ENCODE measurements at places on chromosomes 1 and 21.

GRCh38 chr1:111517469-111518225 lies 14.2 kb upstream of the ADORA3 start:
- no peak for DNase-seq

- DNase-seq = no peak
Measured at GRCh38 chr1:202616355-202616915, 93.8 kb downstream of the SYT2 start.

DNA sequence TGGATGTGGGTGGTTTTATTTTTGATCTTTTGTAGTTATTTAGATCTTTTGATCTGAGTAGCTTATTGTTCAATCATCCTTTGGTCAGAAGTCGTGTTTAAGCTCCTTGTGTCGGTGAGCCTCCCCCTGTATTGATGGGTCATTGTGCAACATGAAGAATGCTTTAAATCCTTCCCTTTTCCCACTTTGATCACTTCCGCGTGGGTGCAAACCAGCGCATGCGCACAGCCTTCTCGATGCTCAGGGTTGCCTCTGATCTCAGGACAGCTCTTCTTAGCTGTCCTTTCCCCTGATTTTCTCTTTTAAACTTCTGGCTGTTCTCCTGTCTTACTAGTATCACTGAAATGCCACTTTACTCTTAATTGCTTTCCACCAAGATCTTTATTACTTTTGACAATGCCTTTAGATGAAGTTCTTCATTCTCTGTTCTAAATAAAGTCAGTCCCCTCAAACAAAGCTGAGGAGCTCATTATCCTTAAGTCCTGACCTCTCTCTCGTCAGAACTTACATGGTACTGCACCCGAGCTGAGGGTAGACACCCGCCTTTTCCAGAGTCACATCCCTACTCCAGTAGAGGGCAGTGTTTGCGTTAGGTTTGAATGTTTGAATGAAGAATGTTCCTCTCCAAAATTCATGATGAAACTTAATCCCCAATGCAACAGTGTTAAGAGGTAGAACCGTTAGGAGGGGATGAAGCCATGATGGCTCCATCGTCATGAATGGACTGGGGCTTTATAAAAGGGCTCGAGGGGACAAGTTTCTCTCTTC lies 547.9 kb upstream of the TMPRSS15 start:
- peak; percentile 72 for DNase-seq

DNA sequence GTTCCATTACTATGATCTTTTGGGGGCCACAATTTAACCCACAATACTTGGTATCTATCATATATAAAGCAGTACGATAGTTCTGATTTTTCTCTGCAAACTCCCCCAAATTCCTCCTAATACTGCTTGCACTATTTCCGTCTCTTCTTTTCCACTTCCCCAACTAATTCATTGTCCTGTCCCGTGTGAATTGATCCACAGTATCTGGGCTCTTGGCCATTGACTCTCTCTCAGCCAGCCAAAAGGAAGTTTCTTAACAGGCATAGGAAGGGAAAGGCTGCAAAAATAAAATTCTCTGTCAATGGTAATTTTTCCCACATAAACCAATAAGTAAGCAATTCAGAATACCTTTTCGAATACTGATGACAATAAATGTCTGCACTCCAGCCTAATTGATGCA lies 91.7 kb upstream of the DSCAM start:
- no peak for DNase-seq

DNA sequence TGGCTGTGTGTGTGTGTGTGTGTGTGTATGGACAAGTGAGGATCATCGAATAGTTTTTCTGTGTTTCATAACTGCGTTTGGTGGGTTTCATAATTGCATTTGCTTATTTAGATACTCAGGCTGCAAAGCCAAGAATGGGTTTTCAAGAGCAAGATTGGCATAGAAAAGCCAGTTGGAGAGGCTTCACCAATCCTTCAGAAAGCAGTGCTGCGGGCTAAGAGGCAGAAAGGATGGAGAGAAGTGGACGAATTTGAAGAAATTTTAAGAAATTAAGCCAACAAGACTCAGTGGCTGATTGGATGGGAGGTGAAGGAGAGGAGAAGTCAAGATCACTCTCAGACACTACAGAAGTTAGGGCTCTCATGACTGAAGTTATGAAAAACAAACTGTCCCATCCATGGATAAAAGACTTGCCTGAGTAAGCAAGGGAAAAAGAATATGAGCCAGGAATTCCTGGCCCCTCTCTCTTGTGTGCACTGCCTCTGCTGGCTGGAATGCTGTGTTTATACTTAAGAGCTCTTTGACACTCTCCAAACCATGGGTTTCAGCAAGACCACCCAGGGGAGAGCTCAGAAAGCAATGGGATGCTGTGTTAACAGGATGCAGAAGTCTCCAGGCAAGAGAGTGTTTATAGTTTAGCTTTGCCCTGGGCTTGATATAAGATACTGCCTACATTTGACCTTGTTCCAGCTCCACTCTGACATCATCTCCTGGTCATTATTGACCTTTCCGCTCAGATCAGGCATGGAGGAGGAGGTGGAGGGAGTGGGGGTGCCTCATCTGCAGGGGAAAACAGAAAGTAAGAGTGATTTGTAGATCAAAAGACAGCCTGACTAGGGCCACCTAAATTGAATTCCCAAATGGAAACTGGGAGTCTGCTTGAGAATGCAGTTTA lies 232.0 kb upstream of the PLXNA2 start:
- no peak for DNase-seq

- DNase-seq = no peak
Measured at GRCh38 chr1:152481869-152482664, 28.5 kb upstream of the LCE5A start.

GRCh38 chr1:234658138-234658537 lies 48.2 kb upstream of the IRF2BP2 start:
- DNase-seq = no peak

- DNase-seq = no peak
Measured at GRCh38 chr1:108646648-108647269, 14.1 kb downstream of the HENMT1 start.

- no peak for DNase-seq
Measured at GRCh38 chr1:39385067-39385988, 106.1 kb upstream of the BMP8A start.

DNA sequence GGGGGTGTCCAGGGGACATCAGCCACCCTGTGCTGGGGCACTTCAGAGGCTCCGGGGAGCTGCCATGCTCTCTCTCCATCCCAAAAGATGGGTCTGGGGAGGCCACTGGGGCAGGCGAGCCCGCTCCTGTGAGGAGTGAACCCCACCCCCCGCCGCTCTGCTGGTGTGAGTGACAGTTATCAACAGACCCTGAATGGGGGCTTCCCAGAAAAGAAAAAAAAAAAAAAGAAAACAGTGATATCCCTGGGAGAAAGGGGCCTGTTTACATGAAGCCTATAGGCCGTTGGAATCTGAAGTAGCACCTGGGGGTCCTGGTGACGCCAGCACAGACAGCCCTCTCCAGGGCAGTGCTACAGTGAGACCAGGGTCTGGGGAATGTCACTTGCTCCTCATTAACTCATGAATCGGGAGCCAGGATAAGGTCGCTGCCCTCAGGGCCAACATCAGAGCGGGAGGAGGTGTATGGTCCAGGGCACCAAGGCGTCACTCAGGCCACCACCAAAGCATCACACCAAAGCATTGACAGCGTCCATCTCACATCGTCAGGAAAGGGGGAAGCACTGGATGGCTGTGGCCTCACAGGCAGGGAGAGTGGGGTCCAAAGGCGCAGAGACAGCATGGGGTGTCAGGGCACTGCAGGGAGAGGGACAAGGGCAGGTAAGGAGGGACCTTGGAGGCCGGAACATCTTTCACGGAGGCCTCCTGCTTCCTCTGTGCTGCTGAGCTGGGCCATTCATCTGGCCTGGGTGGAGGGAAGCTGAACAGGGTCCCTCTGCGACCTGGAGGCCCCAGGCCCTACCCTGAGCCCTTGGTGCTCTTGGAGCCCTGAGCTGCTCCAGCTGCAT lies 8.4 kb upstream of the NPHP4 start:
- DNase-seq = no peak

DNA sequence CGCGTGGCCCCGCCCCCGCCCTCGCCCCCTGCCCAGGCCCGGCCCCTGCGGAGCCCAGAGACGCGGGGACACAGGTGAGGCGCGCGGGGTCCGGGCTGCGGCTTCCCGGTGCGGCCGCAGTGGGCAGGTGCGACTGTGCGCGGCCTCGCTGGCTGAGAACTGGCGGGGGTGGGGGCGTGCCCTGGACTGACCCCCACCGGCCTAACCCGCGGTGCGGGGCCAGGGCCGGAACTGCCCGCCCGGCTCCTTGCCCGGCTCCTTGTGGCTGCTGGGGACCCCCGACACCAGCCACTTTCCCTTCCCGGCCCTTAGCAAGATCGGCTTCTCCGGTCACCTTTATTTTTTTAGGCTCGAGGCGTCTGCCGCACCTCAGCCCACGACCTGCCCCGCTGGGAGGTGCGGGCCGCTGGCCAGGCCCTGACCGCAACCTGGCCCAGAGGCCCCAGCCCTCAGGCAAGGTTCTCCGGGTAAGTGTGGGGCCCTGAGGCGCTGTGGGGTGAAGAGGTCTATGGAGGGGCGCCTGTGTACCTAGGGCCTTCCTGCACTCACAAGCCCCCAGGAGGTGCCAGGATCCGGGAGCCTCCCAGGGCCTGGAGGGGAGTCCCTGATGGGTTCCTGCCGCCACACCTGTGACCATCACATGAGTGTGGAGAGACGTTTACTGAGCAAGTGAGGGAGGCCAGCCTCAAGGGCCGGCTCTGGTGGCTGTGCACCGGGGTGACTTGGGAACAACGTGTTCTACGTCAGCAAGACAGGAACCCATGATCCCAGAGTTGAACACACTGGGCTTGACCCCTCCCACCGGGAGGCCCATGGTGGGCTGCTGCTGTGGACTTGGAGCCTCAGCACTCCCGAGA lies at the start of gene SMIM1:
TSS of gene SMIM1 (plus strand) at position 35 of the 857 bp plus-strand sequence. CDS start 2,625 bp downstream, outside the sequence.
- DNase-seq = no peak

DNA sequence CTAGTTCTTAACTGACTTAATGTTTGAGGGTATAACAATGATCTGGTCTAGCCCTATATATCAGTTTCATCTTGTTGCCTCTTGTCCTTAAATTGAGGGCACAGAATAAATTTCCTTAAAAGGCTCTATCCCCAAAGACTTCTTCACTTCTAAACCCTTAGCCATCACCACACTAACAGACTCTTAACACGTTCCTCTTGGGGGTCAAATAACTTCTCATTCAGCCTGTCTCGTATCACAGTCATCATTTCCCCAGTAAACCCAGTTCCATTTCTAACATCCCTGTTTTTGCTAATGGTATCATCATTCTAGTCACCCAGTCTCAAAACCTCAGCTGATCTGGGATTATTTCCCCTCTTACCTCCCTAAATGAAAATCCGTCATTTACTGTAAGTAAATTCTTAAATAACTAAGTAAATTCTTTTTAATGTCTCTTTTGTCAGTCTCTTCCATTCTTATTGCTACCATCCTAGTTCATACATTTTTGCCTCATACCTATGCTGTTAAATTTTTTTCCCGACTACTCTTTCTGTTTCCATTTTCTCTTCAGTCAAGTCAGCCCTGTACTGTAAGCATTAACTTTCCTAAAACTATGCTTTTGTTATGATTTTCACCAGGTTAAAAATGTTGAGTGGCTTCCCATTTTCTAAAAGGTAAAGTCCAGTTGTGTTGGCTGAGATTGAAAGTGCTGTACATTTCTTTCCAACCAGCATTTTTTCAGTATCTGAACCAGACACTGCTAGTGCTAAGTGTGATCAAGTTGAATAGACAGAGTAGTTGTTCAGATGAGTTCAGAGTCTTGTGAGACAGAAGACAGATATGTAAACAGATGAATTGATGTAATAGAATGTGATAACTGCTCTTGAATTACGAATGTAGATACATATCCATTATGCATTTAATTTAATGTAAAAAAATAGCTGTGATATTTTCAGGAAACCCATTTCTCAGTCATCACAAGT lies 6.9 kb downstream of the CTTNBP2NL start:
- no peak for DNase-seq

DNA sequence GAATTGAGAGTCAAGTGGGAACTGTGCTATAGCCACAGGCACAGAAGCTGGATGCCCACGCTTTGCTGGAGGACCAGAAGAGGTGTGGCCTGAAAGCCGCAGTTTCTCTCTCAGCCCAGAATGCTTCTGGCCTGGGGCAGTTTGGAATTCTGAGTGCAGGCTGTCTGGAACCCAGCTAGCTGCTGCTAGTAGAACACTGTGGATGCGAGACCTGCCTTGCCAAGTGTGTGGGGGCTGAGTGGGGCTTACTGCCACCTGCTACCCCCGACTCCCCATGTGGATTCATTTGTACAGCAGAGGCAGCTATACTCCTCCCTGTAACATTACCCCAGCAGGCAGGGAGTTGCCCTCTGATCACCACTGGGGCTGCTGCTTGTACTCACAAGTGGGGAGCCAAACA lies 12.2 kb downstream of the ADAMTS1 start:
- DNase-seq = no peak

GRCh38 chr1:1939296-1940122 lies 20.4 kb upstream of the TMEM52 start:
- no peak for DNase-seq

GRCh38 chr1:211732293-211732980 lies 57.0 kb upstream of the NEK2 start:
- no peak for DNase-seq

DNA sequence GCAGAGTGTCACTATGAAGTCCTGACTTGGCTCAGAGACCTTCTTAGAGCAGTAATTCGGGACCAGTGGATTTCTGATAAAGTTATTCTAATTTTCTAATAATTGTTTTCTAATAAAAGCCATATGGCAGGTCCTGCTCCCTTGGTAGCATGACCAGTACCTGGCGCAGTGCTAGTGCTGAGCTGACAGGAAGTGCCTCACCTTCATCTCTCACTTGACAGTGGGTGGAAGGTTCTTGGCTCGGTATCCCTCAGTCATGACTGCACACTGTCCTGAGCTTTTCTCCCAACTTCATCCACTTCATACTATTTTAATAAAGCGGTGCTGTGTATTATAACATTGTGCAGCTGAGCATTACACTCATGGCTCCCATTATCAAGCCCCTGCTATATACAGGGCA lies 14.1 kb downstream of the VANGL1 start:
- DNase-seq = no peak

DNA sequence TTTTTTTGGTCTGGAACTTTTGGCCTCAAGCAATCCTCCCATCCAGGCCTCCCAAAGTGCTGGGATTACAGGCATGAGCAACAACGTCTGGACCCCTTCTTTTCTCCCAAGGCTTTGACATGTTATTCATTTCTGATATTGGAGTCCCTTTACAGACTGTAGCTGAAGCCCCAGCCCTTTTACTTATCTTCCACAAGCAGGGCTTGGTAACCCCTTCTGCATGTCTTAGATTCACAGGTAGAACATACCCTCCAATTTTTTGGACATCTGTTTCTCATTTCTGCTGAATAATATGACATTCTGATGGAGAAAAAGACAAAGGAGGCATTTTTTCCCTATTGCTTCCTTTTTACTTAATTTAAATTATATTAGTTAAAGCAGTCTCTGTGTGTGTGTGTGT lies 39.2 kb upstream of the RGS21 start:
- no peak for DNase-seq
